ENCODE measurements at places on chromosomes 13 and 19.

- DNase-seq, result no peak
These were observed 5.2 kb downstream of the TRIP10 start for GRCh38 chr19:6744381-6745301.

GRCh38 chr19:55423225-55424005 lies 15.8 kb upstream of the UBE2S start:
- no peak for DNase-seq

DNA sequence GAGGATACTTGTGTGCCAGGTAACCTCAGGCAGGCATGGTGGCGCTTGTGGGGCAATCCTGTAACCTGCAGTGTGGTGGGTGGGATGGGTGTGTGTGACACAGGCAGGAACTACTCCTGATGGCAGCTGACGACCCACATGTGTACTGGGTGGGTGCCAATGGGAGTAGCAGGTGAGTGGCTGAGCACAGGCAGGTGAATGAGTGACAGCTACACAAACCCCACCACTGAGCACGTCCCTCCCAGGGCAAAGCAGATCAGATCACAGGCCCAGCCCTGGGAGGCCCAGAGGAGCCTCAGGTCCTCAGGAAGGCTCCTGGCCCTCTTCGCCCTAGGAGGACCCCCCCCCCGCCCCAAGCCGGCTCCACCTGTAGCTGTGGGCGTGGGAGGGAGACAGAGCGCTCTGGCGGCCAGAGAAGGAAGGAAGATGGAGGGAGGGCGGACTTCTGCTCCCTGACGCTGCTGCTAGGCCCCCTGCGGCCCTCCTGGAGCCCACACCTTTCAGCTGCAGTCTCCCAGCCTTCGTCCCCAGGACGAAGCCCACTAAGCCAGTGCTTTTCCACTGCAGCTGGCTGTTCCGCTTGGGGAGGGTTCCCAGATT lies 1.3 kb upstream of the ZNF181 start:
- peak; percentile 35 for DNase-seq

DNA sequence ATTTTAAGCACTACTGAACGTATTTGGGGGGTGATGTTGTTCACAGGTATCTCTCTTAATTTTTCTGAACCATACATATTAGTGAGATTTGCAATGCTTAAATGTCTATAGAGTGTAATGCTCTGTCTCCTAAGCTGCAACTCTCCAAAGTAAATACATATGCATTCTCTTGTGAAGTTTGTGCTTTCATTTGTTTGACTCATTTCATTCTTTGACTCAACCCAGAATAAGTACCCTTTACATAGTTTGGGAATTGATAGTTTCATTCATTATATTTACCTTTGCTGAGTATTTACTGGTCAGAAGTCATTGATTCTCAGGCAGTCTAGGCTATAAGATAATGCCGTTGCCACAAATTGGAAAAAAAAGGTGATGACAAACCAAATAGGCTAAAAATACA lies 406.9 kb downstream of the FGF9 start:
- DNase-seq, result no peak

All from GM10248 (cell line).